Fibroblast of gingiva (primary cell): ENCODE measurements at places on chromosomes 1 and 21.

- peak; percentile 37 for DNase-seq
Measured at GRCh38 chr1:200354243-200354642, 55.6 kb downstream of the ZNF281 start.

GRCh38 chr21:14923468-14923867 lies 141.3 kb downstream of the NRIP1 start:
- peak; percentile 75 for DNase-seq

DNA sequence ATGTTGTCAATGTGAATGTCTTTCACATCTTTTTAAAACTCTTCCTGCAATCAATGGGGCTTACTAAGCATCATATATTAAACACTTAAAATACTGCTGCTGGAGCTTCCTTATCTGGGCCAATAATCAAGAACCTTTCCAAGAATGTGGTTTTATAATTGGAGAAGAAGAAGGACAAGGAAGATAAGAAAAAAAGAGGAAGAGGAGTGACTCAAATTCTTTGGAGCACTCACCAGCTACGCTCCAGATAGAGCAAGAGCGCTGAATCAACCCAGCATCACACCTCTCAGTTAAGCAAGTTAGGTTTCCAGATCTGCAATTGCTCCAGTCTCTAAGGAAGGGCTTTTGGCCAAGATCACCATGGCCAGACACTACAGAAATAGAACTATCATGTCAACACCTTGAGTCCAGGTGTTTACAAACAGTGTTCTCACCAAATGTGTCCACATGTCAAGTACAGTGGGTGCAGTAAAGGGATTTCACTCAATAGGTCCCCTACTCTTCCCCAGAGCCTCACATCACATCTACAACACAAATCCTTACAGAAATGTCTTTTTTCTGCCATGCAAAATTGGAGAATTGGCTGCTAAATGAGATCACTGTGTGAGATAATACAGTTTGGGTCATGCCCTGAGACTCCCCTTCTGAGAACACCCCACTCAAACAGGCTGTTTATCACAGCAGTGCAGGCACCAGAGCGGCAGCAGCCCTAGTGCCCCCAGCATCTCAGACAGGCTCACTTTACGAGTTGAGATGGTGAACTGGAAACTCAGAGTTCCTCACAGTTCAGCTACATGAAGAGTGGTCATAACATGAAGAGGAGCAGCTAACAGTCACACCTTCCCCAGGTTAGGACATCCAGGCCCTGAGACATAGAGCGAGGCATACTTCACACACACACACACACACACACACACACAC lies 1.7 kb upstream of the SPRR2B start:
- DNase-seq = no peak

- no peak for DNase-seq
Measured at GRCh38 chr1:185355947-185356346, 38.9 kb upstream of the IVNS1ABP start.

- peak; percentile 27 for DNase-seq
Measured at GRCh38 chr1:29176576-29176975, 5.1 kb downstream of the SRSF4 start.

DNA sequence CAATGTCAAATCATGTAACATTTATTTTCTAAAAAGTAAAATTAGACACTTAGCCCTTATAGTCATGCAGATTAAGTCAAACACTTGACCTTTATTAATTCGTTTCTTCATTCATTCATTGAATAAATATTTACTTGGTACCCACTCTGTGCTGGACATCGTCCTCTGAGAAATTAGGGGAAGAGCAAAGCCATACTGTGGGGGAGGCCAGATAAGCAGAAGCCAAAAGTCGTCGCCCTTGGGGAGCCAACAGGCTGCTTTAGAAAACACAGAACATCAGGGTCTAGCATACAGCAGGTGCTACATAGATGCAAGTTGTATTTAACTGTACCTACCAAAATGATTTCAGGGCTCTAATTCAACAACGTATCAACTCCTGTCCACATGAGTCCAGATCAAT lies 66.1 kb upstream of the PROX1 start:
- no peak for DNase-seq

- no peak for DNase-seq
Measured at GRCh38 chr21:41891132-41891531, 12.0 kb upstream of the PRDM15 start.

DNA sequence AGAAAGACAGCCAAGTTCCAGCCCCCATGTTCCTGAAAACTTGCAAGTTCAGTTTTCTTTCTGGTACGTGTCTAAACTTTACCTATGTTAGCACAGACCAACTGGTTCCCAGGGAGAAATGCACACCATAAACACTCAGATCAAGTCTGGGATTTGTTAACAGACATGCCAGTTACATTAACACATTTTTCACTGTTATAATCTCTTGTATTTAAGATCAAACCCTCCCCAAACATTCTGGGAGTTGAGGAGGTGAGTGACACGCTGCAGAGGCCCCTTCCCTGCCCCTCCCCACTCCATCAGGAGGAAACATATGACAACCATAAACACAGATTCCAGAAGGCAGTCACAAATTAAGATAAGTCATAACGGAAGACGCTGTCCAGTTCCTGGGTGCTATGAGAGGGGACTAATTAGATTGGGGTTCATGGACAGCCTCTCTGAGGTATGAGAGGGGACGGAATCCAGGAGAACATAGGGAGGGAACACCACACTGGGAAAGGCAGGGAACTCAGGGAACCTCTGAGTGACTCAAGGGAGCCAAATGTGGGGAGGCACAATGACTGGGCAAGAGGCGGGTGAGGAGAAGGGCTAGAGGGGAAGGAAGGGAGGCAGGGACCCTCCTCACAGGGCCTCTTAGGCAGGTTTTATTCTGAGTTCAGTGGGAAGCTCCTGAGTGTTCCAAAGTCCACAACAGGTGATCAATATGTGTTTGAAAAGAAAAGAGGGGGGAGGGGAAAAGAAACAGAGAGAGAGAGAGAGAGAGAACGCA lies 25.0 kb downstream of the DUSP10 start:
- no peak for DNase-seq

GRCh38 chr21:30646904-30647414 lies 4.3 kb downstream of the KRTAP20-3 start:
- no peak for DNase-seq

GRCh38 chr1:108193333-108193732 lies 6.8 kb downstream of the SLC25A24 start:
- DNase-seq = no peak

GRCh38 chr1:91751275-91751674 lies 134.7 kb downstream of the TGFBR3 start:
- DNase-seq = peak; percentile 98

DNA sequence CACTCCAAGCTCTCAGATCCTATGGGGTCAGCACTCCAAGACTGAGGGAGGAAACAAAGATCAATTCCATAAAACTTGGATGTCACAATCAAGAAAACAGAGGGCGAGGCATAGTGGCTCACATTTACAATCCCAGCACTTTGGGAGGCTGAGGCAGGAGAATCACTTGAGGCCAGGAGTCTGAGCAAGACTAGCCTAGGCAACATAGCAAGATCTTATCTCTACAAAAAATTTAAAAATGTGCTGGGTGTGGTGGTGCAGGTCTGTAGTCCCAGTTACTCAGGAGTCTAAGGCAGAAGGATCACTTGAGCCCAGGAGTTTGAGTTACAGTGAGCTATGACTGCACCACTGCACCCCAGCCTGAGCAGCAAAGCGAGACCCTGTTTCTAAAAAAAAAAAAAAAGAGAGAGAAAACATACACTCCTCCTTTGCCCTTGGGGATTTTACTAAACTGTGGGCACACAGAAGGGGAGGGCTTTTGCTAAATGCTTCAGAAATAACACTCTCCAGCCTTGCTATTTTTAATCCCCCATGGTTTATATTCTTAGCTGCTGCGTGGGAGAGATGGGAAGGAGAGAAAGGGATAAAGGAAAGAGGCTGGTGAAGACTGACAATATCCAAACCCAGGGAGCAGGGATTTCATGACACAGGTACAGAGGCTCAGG lies 18.1 kb downstream of the ARHGEF2 start:
- DNase-seq = no peak

- DNase-seq = peak; percentile 93
Measured at GRCh38 chr1:47992720-47993415, 4.3 kb downstream of the TRABD2B start.

GRCh38 chr1:232457595-232457994 lies 172.3 kb downstream of the SIPA1L2 start:
- no peak for DNase-seq

DNA sequence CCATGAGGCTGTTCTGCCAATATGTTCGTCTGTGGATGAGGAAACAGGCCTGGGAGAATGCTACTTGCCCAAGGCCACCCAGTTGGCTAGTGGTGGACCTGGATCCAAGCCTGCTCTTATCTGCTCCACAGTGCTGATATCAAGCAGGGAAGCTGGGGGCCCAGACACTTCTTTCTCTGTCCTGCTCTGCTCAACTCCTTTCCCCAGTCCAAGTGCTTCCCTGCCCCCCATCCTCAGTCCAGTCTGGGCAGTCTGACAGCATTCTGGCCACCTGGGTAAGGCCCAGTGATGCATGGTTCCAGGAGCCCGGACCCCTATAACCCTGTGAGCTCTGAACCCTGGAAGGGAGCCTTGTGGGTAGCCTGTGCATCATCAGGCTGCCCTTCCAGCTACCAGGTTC lies 4.2 kb upstream of the PAQR7 start:
- no peak for DNase-seq

DNA sequence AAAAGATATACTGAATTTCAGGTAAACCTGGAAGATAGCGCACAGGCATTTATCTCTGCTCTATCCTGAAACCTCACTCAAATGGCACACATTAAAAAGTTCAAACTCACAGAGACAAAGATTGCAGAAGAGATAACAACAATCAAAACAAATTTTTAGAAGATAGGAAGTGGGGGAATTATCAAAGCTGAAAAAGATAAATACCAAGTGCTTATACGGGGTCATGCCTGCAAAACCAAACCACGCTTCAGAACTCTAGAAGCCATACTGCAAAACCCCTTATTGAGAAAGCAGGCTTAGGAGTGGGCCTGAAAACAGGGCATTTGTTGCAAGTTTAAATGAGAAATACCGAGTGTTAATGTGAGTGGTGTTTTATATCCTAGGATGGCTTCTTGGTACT lies 76.8 kb downstream of the BARHL2 start:
- DNase-seq = no peak

DNA sequence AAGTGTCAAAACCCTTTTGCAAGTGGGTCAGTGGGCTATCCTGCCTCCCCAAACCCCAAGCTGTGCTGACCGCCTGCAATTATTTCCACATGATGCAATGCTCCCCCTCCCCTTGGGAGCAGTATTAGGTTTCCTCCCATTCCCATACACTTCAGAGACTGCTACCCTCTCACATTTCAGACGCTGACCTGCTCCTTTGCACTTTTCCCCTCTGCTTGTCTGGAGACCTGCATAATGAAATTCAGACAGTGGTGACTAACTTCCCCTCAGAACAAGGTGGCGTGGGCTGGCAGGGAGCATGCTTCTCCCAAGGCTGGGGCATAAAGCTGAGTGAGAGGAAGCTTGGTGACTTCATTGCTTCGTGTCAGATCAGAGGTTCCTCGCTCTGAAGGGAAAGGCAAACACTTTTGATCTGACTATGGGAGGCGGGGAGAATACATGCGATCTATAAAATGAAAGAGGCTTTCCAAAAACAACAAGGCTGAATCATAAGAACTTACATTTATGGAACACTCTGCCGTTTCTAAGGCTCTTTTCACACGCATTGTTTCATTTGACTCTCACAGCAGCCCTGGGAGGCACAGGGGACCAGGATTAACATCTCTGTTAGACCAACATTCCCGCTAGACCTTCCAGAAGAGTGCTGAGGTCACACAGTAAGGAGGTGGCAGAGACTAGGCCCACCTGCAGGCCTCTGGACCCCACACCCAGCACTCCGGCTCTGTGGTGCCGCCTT lies 27.5 kb upstream of the ROR1 start:
- no peak for DNase-seq

DNA sequence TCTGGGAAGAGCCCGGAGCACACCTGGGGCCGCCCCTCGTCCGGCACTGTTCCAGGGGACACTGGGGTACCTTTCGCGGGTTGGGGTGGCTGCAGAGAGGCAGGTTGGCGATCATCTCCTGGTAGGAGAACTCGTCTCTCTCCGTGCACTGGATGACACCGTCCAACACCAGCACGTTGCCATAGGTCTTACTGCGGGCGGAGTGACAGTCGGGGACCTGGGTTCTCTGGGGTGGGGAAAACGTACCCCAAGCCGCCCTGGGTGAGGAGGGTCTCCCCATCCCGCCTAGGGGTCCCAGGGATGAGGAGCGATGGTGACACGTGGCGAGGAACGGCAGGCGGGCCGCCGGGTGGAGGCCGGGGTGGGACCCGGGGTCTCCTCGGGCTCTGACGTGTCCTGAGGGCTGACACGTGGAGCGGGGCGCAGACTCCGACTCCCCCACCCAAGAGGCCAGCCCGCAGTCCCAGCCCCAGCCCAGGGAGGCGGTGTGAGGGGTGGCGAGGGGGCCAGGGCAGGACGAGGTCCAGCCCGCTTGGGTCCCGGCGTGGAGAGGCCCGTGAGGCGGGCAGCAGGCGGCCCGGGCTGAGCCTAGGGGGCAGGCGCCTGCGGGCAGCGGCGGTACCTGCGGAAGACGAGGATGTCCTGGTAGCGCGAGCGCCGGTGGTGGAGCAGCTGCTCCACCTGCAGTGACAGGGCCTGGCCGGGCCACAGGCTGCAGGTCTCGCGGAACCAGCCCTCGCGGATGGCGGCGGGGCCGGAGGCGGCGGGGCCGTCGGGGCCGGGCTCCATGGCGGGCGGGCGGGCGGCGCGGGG lies 457 bp downstream of the SRM start:
- DNase-seq = no peak

DNA sequence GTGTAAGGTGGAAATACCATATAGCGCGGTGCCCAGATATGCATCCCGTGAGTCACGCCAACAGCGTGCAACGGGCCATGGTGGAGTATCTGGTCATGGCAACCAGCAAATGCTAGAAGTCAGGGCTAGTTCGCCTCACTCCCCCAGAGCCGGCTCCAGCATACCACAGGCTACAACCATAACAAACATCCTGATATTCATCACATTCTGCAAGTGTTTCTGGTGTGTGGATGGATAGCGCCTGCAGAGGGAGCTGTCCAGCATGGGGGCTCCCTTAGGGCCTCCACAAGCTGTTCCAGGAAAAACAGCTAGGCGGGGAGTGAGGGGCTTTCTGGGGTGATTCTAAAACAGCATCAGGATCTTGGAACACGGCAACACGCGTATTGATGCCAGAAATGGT lies 6.8 kb downstream of the C1orf198 start:
- no peak for DNase-seq

DNA sequence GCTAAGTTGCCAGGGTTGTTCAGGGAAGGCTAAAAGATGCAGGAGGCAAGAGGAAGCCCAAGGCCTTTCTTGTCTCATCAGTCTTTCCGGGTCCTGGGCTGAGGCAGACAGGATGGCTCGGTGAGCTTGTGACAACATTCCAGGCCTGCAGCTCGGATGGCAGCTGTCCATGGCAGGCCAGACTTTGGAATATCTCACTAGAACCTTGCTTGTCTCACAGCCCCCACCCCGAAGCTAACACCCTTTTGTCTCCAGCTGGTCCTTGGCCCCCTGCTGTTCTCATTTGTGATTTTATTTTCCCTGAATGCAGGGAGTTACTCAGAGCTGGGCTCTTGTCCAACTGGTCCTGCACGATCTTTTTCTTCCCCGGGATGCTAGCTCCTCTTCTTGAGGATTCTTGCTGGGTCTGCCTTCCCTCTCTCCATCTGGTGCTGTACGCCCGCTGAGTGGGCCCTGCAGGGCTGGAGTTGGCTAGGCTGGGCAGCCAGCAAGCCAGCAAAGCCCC lies 477.2 kb upstream of the CAMK1G start:
- no peak for DNase-seq

GRCh38 chr1:56436296-56436695 lies 143.1 kb downstream of the PLPP3 start:
- DNase-seq = no peak
